ENCODE measurements at places on chromosomes 3 and 15.

DNA sequence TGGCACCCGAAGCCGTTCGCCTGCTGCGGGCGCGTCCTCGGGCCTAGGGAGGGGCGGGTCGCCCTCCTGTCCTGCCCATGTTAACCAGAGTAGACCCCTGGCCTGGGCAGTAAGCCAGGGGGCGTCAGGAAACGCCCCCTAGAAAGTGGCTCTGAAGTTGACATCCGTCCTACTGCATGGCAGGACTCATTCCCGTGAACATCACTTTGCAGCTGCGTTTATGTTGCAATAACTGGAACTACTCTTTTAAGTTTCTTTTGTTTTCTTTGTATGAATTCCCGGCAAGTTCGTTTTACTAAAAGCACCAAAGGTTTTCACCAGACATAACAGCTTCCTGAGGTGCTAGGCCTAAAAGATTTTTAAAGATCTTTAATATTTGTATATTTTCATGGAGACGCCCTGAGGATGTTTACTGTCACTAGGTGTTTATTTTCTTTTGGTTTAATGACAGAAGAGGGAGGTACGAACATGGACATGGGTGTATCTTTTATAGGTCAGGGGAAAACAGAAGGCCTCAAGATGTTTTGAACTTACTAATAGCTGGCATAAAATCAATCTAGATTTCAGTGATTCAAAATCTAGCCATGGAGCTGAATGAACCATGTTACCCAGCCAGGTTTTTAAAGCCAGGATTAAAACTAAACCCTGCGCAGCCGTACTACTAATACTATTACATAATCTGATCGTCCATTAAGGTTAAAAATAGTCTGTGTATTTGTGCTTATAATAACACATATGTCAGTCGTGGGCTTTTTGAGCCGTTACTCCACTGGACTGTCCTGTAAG, 1.0 kb downstream of the C15orf61 start:
- DNase-seq = no peak

DNA sequence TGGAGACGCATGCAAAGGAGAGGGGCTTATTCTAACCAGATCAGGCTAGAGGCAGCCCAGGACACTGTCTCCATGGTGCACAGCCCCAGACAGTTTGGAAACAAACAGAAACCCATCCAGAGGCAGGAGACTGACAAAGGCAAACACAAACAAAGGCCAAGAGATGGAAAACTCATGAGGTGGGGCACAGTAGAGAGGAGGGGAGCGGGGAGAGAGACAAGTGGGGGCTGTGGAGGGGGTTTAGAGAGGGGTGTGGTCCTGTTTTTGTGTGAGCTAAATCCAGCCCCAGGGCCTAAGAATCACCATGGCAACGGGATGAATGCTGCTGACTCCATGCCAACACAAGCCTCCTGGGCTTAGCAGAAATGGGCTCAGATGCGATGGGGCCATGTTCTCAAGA, 32.3 kb downstream of the PARP16 start:
- no peak for DNase-seq

GRCh38 chr15:68606375-68606774, 27.6 kb downstream of the CORO2B start:
- DNase-seq = no peak

DNA sequence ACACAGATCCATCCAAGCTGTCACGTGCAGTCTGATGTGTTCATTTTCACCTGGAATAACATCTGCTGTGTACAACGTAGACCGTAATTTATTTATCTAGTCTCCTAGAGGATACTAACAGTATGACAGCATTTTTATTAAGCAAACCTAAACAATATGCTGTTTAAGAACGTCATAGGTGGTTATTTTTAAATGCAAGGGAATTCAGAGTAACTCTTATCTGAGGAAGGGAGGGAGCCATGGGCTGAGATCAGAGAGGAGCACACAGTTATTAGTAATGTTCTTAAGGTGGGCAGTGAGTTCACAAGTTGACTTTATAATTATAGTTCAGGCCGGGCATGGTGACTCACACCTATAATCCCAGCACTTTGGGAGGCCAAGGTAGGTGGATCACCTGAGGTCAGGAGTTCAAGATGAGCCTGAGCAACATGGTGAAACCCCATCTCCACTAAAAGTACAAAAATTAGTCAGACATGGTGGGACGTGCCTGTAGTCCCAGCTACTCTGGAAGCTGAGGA, 193.6 kb downstream of the UACA start:
- no peak for DNase-seq

- DNase-seq = no peak
These were observed 64.0 kb upstream of the AKAP13 start for GRCh38 chr15:85316244-85316934.

DNA sequence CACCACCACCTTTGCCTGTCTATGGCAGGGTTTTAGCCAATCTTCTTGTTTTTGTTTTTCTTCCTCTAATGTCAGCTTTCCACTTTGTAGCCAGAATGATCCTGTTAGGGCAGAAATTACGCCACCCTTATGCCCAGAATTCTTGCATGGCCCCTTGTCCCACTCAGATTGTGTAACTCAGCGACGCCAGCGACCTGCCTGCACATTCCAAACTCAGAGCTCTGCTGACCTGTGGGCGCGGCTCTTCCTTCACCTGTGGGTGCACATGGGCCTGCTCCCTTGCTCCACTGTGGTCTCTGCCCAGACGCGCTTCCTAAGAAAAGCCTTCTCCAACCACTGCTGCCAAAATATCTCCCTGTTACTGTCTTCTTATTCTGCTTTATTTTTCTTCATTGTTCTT, 45.0 kb downstream of the MED12L start:
- no peak for DNase-seq

- DNase-seq = no peak
These were observed 16.6 kb downstream of the SLC4A7 start for GRCh38 chr3:27467545-27467944.

DNA sequence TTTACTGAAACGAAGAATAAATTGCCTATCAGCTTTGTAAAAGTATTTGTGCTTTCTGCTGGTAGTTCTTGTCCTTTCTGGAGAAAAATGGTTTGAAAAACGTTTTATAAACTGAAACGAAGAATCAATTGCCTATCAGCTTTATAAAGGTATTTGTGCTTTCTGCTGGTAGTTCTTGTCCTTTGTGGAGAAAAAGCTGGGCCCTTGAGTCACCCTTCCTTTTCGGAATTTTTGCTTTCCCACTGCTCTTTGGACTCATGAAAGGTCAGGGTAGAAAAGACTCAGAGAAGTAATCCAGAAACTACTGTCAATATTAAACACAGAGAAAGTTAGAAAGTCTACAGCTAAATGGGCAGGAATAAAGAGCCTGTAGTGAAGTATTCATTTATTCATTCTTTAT, 72.8 kb downstream of the EOMES start:
- DNase-seq = no peak

DNA sequence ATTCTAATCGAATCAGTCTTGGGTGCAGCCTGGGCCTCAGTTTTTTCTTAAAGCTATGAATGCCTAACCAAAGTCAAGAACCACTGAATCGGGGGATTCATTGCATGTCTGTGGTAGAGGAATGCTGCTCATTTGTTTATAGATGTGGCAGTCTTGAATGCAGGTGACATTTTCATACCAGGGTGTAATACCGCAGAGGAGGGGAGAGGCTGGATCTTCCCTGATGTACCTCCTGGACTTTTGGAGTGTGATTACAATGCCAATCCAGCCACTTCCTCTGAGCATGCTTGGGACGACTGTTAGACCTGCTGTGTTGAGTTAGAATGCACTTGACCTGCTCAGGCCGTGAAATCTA, 42.7 kb downstream of the GOLGA6A start:
- DNase-seq = no peak

GRCh38 chr3:112734736-112735350, 93.9 kb upstream of the CCDC80 start:
- DNase-seq = peak; percentile 59

- no peak for DNase-seq
These were observed 26.9 kb upstream of the ZBBX start for GRCh38 chr3:167406876-167407492.

DNA sequence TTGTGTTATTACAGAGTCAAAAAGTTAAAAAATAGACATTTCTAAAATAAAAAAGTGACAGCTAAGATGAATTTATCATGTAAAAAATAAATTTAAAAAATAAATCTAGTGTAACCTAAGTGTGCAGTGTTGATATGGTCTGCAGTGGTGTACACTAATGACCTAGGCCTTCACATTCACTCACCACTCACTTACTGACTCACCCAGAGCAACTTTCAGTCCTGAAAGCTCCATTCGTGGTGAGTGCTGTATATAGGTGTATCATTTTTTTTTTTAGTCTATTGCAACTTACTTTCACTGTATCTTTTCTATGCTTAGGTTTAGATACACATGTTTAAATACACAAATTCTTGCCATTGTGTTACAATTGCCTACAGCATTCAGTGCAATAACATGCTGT, 459.4 kb upstream of the ROBO1 start:
- no peak for DNase-seq

DNA sequence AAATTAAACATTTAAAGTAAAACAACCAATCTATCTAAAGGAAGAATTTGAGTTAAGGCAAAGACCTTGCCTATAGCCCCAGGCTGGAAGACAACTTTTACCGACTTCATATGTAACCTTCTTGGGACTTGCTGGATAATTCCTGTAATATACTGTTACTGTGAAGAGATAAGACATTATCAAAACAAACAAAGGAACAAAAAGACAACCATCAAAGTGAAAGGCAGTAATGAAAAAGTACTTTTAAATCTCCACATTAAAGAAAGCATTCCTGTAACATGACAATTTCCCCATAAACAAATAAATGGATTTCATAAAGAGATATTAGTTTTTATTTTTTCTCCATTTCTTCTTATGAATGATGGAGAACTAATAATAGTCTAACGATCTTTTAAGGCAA, 2.4 kb downstream of the CMTM6 start:
- DNase-seq = no peak

DNA sequence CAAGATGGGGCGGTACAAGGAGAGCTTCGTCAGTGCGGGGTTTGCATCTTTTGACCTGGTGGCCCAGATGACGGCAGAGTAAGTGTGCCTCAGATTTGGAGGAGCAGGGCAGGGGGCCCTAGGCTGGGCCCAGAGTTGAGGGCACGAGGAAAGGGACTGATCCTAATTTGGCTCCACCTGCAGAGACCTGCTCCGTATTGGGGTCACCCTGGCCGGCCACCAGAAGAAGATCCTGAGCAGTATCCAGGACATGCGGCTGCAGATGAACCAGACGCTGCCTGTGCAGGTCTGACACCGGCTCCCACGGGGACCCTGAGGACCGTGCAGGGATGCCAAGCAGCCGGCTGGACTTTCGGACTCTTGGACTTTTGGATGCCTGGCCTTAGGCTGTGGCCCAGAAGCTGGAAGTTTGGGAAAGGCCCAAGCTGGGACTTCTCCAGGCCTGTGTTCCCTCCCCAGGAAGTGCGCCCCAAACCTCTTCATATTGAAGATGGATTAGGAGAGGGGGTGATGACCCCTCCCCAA, 19.8 kb downstream of the EPHB3 start:
- DNase-seq = no peak

DNA sequence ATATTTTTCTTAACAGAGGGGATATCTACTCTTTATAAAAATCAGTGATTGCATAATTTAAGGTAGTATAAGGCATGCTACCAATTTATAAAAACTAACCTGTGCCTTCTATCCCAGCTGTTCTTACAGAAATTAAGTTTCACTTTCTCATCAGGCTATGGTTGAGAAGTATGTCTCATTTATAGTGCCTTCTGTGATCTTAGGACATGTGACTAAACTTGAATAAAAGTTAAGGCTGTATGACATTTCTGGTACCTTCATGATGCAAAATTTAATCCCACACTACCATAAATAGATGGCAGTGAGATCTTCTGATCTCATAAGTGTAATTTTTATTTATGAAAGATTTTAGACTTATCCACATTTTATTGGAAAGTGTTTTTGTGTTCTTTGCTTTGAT, 12.6 kb downstream of the TIPARP start:
- DNase-seq = no peak

- DNase-seq = no peak
These were observed 155.6 kb downstream of the STXBP5L start for GRCh38 chr3:121063628-121064027.

GRCh38 chr3:66437341-66437929, 63.4 kb downstream of the LRIG1 start:
- DNase-seq = no peak

GRCh38 chr3:106120356-106120755, 251.5 kb upstream of the CBLB start:
- DNase-seq = no peak

DNA sequence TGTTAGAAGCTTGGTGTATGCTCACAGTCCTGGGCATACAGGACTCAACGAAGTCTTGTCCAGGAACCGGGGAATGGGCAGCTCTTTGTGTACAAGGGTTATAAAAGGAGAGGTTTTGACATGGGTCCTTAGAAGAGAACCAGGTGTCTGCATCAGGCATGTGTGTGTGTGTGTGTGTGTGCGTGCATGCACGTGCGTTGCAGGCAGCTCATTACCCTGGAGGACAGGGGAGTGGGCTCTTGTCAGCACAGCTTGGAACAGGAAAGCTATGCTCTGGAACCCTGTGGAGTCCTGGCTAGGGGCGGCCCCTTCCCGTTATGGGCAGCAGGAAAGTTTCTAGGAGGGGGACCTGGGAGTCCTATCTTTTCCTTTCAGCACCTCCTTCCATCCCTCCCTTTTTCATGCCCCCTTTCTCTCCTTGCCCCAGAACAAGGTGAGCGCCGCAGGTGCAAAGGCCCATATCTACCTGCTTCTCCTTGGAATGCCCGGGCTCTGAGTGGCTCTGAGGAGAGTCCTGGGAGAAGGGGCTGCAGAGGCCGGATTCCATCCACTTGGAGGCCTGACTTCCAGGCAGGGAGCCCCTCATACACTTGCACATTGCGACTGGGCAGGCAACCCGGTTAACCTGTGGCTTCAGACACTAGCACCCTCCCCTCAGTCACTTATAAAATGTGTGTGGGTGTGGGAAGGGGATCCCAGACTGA, 33.9 kb upstream of the LCTL start:
- DNase-seq = no peak

DNA sequence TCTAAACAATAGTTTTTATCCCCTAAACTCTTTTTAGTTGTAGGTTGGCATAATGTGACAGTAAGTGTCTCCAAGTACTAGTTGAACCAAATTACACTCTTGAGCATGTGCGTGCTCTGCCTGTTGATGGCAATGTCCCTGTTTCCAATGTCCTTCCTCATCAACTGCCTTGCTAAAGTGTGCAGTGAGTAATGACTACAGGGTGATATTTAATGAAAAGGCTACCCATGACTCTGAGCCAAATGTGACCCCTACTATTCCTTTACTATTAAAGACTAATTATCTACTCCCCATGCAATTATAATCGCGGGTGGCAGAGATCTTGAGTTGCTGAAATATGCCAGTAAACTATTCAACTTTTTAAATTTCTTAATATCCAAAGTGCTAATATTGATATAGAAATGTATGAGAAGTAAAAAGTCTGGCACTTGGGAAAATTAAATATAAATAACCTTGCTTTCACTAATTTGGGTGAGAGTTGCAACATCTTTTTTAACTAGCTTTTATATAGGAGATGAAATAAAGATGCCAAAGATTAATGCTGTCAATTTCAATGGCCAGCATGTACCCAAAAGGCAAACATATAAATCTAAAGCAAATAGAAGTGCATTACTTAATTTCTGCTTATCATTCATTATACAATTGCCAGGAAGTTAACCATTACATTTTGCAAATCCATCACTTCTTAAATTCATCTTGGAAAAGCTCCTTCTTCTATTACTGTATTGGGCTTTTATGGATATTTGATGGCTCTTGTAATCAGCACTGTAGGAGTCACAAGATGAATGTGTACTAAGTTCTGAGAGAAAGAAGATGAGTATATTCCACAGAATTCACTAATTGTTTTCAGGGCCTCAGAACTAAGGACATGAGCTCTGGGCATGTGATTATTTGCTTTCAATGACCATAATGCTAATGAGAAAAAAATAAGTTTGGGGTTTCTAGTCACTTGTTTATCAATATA, 518.2 kb upstream of the NAALADL2 start:
- DNase-seq = no peak

GRCh38 chr15:27965546-27965945, 133.6 kb downstream of the OCA2 start:
- no peak for DNase-seq

Measured in stimulated activated CD4-positive, alpha-beta T cell treated with anti-CD3 and anti-CD28 coated beads, TNF-alpha, amount 100 ng/mL, for 4 hours (primary cell).